ENCODE measurements at places on chromosomes 2 and 18.

DNA sequence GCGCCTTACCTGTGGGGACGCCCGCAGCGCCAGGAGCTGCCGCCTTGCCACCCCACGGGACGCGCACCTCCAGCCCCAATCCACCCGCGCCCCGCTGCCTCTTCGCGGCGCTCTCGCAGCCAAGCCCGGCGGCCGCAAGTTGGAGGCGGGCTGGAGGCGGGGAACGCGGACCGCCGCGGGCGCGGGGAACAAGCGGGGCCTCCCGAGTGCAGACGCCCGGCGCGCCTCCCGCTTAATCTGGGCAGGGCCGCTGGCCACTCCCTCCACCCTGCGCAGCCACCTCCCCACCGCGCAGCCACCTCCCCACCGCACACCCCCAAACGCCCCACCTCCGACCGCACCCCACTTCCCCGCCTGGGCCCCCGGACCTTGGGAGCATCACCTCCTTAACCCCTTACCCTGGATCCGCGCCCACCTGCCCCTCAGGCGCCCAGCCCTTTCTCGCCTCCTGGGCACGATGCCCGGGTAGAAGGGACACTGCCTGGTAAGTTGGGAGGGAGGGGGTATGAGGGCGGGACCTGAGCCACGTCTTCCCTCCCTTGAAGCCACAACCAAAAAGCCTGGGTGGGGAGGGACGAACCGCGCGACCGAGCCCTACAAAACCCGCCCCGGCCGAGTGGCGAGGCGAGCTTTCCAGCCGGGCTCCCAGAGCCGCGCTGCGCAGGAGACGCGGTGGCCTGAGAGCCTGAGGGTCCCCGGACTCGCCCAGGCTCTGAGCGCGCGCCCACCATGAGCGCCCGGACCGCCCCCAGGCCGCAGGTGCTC, at the start of the genes COL4A3 and COL4A4:
Gene COL4A3 (plus strand): TSS at position 627 of the 765 bp plus-strand sequence. CDS start 103 bp downstream, at position 730.
Gene COL4A4 (minus strand): TSS at position 208 of the 765 bp plus-strand sequence. CDS start 16,722 bp downstream, outside the sequence.
- DNase-seq = no peak

DNA sequence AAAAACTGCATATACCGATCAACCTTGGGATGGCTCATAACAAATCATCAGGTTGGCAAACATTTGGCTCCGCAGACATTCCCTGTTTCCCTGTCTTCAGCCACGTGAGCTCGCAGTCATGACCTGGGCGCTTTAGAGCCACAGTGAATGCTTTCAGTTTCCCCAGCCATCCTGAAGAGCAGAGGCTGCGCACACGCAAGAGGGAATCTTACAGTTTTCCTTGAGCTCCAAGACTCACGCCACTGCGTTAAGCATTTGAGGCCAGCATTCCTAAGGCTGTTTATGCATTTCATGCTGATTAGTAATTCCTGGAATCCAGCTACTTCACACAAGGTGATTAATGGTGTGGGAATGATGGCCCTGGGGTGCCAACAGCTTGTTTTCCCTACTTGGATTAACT, 95.1 kb downstream of the MTCL1 start:
- peak; percentile 97 for DNase-seq

DNA sequence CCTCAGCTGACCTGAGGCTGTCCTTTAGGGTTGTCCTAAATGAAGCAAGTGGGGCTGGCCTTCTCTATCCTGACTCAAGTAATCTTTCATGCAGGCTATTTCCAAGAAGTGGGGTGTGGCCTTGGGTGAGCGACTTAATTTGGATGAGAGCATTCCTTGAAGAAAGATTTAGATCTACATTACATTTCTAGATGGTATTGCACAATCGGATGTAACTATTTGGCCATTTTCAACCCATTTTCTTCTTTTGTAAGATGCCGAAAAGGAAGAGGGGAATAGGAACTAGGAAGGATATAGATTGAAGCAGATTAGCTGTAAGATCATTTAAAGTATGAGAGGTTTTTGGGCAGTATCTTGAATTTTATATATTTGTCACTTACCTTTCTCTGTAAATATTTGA, 746.3 kb downstream of the MBD2 start:
- no peak for DNase-seq

DNA sequence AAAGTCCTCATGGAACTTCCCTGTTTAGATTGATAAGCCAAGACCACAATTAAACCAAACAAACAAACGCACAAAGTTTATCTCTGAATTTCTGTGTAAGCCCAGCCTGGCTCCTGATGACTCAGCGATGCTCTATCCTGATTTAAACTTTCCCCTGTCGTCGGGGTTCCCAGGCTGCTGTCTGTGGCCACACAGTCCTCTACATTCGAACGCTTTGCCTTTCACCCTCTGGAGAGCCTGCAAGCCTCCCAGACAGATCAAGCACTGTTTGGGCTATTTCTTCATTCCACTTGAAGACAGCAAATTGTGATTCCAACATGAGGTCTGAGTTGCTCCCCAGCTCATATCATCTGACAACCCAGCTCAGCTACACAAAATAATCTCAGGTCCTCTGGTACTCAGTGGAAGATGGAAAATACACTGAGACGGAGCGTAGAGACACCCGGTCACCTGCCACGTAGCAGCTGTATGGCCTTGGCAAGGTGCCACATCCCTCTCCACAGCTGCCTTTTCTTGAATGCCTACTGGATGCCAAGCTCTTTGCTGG, 51.2 kb downstream of the CYRIA start:
- no peak for DNase-seq

DNA sequence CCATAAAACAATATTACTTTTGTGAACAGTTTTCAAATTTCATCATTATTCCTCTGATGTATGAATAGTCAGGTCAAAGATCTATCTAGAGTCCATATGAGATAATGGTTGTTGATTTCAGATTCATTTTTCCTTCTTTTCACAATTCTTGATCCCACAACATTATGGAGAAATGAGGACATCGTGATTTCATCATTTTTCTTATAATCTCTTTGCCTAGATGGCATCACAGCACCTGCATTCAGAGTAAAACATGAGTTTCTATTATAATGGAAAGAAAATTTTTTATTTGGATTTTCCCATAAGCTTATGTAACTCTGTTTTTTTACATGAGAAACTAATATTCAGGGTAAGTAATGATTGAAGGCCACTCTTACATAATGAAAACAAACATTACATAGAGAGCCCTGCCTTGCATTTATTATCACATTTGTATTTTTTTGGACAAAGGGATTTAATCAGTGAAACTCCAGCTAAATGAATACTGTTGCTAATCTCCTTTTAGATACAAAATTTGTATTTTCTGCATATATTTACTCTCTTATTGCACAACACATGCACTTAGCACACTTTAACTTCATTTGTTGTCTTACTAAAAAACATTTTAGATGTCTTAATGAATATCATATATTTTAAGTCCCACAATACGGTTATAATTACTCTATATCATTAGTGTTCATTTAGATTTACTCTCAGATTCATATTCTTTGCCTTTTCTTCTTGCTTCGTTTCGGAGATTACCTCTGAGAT, 188.4 kb upstream of the KYNU start:
- DNase-seq = no peak

DNA sequence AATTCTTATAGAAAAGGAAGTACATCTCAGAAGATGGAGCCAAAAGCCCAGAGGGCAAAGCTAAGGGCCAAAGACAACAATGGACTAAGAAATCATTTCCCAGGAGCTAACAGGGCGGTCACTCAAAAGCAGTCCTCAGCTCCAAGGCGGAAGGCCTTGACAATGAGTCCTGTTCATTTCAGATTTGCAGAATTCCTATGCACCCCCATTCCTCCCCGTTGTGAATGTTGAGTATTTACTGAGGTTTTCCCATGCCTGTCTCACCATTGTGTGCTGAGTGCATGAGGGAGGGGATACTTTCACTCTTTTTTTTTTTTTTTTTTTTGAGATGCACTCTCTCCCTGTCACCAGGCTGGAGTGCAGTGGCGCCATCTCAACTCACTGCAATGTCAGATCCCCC, 18.8 kb upstream of the DTNB start:
- DNase-seq = no peak

DNA sequence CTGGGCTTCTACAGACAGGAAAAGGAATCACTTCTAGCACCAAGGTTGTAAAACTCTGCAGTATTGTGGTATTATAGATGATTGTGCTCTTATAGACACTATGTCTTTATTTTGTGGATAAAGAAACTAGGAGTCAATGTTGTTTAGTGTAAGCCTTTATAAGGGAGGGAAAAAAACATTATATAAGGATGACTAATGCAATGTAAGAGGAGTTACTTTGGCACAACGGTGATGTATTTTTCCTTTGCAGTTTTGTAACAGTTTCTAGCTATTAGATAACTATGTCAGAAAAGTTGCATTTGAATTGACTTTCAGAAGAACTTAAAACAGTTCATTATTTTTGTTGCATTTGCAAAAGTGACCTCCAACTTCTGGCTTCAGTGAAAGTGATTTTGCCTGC, 545.4 kb downstream of the CCDC85A start:
- DNase-seq = no peak

GRCh38 chr2:109173311-109174171, 44.5 kb downstream of the SH3RF3 start:
- DNase-seq = peak; percentile 95
